ENCODE measurements at places on chromosomes 13 and 19.

GRCh38 chr19:45920458-45920857 is 5.9 kb upstream of the NANOS2 start:
- DNase-seq: no peak

DNA sequence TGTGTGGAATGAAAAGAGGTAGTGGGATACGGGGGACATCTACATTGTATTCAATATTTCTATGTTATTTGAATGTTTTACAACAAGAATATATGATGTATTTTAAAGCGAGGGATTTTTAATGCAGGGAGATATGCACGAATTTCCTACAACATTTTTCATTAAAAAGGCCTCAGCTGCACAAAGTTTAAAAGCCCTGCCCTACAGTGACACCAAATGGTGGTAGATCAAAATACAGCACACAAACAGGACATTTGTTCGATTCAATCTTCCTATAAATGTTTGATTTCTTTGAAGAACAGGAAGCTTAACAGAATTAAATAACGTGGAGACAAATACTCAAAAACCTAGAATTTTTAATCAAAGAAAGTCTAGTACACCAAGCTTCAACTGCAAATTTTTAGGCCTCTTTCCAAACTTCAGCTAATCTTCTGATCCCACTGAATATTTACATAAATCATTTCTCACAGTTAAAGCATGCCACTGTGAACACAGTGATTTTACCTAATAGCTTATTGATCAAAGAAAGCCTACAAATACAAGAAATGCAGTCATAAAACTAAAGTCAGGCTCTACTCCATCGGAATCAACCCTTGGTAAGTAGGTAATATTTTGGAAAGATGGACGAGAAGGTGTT is 257.2 kb downstream of the DIAPH3 start:
- peak; percentile 51 for DNase-seq

- no peak for DNase-seq
These were observed 2.8 kb upstream of the FOSB start for GRCh38 chr19:45464852-45465441.

DNA sequence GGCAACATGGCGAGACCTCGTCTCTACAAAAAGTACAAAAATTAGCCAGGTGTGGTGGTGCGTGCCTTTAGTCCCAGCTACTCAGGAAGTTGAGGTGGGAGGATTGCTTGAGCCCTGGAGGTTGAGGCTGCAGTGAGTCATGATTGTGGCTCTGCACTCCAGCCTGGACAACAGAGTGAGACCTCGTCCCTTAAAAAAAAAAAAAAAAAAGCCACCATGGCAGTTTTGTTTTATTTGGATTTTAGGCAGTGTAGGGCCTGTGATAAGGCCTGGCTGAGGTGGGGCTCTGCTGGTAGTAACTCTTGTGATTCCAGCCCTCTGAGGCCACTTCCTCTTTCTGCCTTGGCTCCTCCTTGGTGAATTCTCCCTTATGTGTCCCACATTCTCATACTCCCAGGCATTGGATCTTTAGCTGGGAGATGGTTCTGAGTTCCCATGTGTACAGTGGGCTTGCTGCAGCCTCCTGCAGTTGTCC is 39.2 kb downstream of the GATAD2A start:
- no peak for DNase-seq

GRCh38 chr19:5109560-5109959 is 140.6 kb downstream of the KDM4B start:
- DNase-seq: no peak

- DNase-seq: peak; percentile 23
These were observed 41.4 kb downstream of the DEDD2 start for GRCh38 chr19:42175952-42176648.

GRCh38 chr13:26853323-26853722 is 92.7 kb upstream of the GPR12 start:
- DNase-seq: no peak

DNA sequence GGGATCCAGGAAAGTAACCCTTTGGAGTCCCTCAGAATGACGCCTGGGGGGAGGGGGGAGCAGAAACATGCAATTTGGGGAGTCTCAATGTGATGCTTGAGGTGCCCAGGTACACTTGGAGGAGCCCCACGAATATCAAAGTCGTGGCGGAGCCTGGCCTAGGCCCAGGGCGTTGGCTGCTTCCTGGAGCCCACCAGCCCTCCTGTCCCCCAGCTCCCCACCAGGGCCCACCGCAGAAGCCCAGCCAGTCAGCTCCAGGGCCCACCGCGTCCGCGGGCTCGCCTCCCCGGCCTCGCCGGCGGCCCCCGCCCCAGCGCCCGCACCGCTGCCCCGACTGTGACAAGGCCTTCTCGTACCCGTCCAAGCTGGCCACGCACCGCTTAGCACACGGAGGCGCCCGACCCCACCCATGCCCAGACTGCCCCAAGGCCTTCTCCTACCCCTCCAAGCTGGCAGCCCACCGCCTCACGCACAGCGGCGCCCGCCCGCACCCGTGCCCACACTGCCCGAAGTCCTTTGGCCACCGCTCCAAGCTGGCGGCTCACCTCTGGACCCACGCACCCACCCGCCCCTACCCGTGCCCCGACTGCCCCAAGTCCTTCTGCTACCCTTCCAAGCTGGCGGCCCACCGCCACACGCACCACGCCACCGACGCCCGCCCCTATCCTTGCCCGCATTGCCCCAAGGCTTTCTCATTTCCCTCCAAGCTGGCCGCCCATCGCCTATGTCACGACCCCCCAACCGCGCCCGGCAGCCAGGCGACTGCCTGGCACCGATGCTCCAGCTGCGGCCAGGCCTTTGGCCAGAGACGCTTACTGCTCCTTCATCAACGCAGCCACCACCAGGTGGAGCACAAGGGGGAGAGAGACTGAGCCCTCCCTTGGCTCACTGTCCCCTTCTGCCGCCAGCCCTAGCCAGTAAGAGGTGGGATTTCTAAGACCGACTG is 2.1 kb downstream of the ZNF575 start:
- peak; percentile 52 for DNase-seq

DNA sequence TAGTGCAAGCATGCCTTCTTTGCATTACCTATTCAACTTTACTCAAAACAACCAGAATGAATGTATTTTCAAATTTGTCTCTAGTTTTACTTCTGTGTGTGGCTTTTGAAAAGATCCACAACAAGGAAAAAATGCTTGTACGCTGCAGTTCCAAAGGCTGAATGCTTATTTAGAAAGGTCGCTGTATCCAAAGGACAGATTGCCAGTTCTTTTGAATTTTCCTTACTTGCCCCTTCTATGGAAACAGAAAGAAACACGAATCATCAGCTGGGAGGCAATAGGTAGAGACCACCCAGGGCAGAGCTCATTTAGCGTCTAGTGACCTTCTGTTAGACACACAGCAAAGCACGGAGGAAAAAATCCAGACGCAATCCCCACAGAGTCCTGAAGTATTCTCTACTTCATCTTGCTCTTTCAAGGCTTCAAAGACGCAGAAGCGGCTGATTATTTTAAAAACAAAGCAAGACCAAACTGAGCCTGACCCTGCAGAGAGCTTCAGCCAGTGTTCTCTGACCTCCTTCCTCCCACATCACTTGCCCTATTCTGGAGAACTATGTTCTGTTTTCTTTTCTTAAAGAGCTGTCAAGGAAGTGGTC is 674.6 kb upstream of the SGCG start:
- DNase-seq: no peak

- no peak for DNase-seq
These were observed 1256.6 kb downstream of the SLITRK1 start for GRCh38 chr13:82625717-82626116.

All from myocyte (in vitro differentiated cells).